ENCODE measurements at places on chromosomes 16 and 17.

- no peak for DNase-seq
Observed at GRCh38 chr17:35560703-35561102, at the start of gene SLFN14. TSS of gene SLFN14 (minus strand) at chr17:35560819. CDS start at chr17:35558062, 2,757 bp downstream.

GRCh38 chr17:49952912-49953497, 16.0 kb upstream of the DLX4 start:
- no peak for DNase-seq

- DNase-seq: no peak
Observed at GRCh38 chr16:88412766-88413165, 30.0 kb downstream of the ZNF469 start.

- peak; percentile 42 for DNase-seq
Observed at GRCh38 chr16:75272097-75272551, 20.7 kb upstream of the BCAR1 start.
